ENCODE measurements at places on chromosomes 6 and 20.
A peak's percentile ranks its signal among the peaks of the same experiment; 100 is the strongest.

DNA sequence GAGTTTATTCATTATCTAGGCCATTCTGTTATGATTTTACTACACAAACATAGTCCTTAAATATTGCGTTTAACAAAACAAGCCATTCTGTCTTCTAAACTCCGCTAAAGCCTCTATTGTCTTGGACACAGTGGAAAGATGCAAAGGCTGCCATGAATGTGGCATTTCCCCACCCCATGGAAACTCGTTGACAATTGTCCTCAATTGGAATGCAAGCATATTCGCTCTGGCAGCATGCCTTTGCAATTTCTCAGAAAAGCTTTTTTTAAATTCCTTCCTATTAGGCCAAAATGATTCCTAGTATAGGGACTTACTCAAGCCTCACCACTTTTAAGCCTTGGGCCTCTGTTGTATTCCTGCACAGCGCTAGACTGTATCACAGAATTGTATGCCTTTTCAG lies 22.8 kb downstream of the OR2A4 start:
- no peak for DNase-seq

- DNase-seq, result no peak
These were observed 53.1 kb downstream of the KIF16B start for GRCh38 chr20:16520154-16520553.

DNA sequence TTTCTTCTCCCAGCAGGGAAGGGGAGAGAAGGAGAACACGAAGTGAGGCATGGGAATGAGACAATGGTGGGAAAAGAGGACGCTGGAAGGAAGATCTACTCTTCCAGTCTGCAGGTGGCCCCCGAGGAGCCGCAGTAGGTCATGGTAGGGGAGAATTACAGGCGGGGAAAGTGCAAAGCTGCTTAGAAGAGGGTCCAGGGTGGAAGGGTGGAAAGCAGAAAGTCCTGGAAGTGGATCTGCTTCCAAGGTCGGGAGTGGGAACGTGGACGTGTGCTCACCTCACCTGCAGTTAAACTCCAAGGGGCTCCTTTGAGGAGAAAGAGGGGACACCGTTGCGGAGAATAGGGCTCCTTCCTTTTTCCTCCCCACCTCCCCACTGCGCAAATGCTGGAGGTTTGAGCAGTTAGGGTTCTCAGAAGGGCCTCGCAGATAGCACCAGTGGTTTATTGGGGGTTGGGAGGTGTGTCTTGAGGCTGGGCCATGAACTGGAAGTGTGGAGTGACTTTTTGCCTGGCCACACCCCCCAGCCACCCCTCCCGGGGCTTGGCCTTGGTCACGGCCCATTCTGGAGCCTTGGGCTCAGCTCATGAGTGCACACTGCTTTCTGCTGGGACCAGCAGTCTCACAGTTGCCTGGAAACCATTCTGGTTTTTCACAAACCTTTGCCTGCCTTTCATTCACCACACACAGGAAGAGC lies 100.4 kb upstream of the MLN start:
- peak; percentile 51 for DNase-seq

DNA sequence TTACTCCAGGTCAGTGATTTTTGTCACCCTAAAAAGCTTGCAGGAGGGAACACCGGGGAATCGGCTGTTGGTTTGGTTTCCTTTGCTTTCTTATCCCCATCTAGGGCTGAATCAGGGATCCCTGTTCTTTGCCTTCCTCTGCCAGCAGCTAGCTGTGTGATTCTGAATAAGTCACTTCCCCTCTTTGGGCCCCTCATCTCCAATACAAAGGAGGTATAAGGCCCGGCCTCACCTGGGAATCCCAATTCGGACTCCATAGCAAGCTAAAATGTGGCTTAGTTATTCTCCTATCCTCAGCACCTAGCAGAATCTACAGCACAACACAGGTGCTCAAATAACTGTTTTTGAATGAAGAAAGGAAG lies 18.5 kb upstream of the ARMC12 start:
- no peak for DNase-seq

DNA sequence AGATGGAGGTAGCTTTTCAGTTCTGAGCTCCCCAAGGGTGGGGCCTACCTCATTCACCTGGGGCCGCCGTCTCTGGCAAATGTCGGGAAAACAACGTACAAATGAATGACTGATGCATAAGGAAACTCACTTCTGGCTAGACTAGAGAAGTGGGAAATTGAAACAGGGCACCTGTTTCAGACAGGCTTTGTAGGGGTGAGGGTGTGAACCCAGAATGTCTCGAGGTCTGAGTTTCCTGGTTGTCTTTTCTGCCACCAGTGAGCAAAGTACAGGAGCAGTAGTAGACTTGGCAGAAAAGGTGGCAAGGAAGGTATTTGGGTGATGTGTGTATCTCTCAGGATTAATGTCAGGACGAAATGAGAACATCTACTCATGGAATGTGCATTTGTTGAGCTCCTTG lies 308.5 kb downstream of the CLIC5 start:
- no peak for DNase-seq

GRCh38 chr6:13762611-13763441 lies 51.2 kb upstream of the RANBP9 start:
- peak; percentile 82 for DNase-seq

All from Ammon's horn (tissue), 1 donor.